ENCODE measurements at places on chromosomes 2 and 18.

DNA sequence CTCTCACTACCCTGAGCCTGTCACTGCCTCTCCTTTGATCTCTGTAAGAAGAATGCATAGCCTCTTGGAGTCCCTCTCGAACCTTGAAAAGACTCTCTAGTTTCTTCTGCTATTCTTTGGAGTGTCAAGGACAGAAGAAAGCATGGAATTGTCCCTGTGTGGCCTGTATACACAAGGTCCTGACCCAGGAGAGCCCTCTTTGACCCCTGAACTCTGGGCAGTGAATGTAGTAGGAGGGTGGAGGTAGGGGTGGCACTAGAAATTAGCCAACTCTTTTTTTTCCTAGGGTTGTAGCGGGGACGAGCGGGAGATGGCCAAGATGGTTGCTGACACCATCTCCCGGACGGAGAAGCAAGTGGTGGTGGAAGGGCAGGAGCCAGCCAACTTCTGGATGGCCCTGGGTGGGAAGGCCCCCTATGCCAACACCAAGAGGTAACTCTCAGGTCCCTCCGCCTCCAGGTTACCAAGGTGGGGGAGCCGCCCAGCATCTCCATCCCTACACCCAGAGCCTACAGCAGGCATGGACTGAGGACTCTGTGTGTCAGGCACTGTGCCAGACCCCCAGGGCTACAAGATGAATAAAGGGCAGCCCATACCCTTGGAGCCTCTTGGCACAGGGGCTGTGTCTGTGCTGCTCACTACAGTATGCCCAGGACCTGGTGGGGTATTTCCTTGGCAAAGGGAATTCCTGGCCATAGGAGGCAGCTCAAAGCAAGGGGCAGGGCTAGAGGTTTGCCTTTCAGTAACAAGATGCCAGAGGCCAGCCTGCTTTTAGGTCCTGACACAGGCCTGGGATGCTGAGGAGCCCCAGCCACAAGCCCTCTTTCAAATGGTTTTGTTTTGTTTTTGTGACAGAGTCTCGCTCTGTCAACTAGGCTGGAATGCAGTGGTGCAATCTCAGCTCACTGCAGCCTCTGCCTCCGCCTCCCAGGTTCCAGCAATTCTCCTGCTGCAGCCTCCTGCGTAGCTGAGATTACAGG, 16.4 kb downstream of the VIL1 start:
- no peak for DNase-seq

DNA sequence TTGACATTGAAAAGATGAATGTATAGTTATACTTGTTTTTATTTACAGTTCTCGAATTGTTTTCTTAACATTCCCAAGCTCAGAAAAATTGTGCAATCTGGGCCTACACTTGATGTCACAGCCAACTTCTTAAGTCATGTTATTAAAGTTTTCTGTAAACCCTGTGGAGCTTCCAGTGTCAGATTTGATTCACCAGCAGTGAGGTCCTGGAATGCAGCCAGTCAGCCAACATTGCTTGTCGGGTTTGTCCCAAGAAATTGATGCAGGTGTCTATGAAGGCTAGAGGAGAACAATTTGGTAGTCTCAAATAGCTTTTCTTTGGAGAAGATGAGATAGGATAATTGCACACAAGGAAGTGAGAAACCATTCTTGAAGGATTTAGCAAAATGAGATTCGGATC, 732.2 kb downstream of the DPP10 start:
- DNase-seq = no peak

- DNase-seq = no peak
These were observed 1.8 kb downstream of the GPD2 start for GRCh38 chr2:156437931-156438410.

GRCh38 chr2:1024981-1025380, 74.3 kb downstream of the SNTG2 start:
- DNase-seq = no peak

GRCh38 chr2:241935774-241936173, 66.2 kb downstream of the RTP5 start:
- no peak for DNase-seq

DNA sequence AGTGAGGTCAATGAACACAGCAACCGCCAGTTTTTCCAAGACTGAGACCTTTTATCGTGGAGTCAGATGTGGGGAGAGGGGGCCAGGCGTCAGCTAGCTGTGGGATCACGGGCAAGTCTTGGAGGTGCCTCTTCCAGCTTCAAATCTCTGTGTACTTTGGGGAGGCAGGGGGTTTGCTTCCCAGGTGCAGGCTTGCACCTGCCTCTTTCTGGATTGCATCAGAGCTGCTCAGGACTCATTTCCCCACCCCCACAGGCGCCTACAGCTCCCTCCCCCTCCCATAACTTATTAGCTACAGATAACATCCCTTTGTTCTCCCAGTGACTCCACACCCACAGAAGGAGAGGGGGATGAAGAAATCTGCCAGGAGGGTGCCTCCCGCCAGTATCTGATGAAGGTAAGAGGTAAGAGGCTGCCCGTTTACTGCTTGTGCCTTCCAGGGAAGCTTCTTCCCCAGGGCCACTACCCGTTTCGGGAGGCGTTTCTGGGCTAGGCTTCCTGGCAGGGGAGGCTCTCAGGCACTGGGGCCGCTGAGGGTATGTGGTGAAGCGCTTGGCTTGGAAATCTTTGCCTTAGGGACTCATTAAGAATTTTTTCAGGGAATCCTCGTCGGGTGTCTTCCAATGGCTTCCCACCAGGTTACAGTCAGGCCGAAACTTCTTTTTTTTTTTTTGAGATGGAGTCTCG, 18.8 kb upstream of the MRPL33 start:
- no peak for DNase-seq

DNA sequence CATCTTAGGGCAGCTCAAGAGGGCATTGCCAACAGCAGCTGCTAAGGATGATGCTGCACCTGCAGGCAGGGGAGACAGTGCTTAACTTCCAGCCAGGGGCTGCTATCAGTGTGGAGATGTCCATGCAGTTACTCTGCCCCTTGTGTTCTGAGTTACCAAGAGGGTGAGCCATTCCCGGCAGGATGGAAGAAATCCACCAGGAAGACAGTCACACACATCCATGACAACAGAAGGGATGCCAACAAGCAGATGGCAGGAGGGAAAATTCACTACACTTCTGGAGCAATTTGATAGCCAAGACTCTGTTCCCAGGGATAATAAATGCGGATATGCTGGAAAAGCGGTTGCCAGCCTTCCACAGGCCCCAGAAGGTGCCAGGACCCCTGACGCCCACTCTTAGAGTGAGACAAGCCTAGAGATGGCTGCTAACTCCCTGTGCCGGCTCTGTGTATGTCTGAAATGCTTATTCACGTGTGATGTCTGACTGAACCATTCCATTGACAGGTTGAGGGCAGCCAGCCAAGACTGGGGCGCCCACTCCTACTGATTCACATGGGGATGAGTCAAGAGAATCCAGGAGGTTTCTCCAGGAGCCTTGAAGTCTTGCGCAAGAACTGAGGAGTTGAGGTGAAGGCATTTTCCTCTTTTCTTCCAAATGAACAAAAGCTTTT, 24.5 kb downstream of the LOXHD1 start:
- no peak for DNase-seq

DNA sequence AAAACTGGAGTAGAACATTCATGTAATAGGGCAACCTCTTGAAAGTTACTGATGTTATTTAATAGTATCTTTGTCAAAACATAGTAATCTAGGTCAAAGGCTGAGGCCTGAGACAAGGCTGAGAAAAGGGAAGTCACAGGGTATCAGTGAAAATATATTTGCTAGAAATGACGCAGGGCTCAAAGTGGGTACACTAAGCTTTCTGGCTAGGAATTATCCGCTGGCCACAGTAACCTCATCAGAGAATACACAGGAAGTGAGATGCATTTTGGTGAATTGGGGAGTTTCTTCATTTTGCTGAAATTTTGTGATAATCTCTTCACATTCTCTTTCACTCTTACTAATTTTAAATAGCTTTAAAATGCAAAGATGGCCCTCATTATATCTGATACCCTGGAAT, 206.8 kb downstream of the OTX1 start:
- DNase-seq = no peak

DNA sequence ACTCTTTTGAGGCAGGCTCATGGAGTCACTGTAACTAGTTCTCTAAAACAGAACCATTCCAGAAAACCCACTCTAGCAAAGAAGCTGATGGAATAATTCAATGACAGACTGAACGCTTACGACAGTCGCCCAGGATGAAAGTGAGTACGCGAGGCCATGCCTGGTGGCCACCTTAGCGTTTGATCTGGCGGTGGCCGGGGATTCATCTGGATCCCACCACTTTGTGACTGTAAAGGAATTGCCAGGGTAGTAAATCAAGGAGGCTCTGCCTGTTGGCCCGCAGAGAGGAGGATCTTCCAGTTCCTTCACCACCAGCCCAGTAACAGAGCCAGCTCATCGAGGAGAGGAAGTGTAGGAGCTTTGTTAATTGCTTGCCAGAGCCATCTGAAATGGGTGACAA, 34.6 kb downstream of the GREB1 start:
- no peak for DNase-seq

- DNase-seq = no peak
These were observed 134.8 kb upstream of the NCK2 start for GRCh38 chr2:105609746-105610402.

GRCh38 chr2:9179572-9180201, 26.9 kb upstream of the ASAP2 start:
- DNase-seq = no peak

DNA sequence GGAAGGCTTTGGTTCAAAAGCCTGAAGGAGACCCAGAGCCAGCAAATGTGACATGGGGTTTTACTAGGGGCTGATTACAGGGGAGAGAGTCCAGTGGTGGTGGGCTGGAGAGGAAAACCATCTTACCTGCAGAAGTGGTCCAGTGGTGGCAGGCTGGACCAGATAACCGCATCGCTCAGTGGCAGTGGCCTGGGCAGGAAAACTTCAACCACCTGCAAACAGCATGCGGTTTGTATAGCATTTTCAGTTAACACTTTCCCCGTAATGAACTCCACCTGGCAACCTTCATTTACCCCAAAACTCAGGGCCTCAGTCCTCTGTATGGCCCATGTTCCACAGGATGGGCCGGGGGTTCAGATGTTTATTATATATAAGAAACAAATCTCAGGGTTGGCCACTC, 114.4 kb downstream of the LRRTM1 start:
- no peak for DNase-seq

GRCh38 chr2:149422991-149423338, 92.6 kb downstream of the LYPD6 start:
- no peak for DNase-seq

GRCh38 chr18:50870138-50870845, 8.6 kb upstream of the ME2 start:
- DNase-seq = no peak

DNA sequence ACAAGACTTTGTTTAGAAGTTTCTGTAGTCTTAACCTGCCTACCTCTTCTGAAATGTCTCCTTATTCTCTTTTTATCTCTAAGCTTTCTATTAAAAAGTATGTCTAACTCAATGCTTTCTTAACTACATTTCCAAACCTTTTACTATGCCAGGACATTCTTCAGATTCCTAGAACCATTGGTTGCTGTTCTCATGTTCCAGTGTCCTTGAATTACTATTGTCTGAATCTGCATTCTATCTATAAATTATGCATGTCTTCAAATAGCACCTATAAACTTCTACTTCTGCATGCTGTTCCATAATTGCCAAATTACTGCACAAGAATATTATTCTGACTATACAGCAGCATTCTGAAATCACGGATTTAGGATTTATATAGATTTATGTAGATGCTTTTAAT, 166.0 kb upstream of the VWC2L start:
- peak; percentile 77 for DNase-seq

GRCh38 chr2:200787351-200788120, 24.2 kb upstream of the BZW1 start:
- no peak for DNase-seq

- no peak for DNase-seq
These were observed 251.1 kb upstream of the RASGRP3 start for GRCh38 chr2:33225350-33225749.
